Urinary bladder (tissue), 4 donors: ENCODE measurements at places on chromosomes 1 and 21. TPM values are rescaled to one million over a fixed set of nuclear protein-coding genes. Genes with fewer than 3 reads are reported as not detected.

Gene APCS
- not detected for total RNA-seq

Gene CA6
- not detected for total RNA-seq

Gene SEMA4A
- 7.3 TPM for total RNA-seq

Gene KIAA1614
- total RNA-seq: 5.8 TPM

Gene KDM1A
- 86.0 TPM for total RNA-seq

Gene NBPF12
- total RNA-seq: 17.6 TPM

Gene HCRTR1
- total RNA-seq: 0.21 TPM
